ENCODE measurements at places on chromosomes 7 and 10.

DNA sequence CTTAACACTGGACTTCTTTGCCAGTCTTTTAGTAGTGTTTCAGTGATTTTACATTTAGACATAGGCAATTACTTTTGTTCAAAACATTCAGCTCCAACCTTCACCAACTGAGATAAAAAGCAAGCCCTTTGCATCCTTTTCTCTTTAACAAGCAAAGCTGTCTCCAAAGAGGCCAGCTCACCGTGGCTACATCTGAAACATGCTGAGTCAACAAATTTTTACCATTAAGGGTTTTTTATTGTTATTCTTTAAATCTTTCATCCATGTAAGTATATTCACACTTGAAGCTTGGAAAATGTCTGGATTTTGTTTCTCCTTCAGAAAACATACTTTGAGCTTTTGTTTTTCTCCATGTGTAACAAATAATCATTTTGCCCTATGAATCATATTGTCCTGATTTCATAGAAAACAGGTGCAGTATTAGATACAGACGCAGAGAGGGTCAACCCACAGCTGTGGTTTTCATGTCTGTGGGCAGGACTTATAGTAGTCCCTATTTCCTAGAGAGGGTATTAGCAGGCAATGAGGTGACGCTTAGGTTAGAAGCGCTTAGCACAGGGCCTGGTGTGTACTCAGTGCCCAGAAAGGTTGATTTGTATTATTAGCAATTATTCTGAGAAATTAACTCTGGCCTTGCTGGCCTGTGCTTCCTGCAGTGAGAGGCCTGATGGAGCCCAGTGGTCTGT lies 99.5 kb downstream of the MKI67 start:
- no peak for DNase-seq

DNA sequence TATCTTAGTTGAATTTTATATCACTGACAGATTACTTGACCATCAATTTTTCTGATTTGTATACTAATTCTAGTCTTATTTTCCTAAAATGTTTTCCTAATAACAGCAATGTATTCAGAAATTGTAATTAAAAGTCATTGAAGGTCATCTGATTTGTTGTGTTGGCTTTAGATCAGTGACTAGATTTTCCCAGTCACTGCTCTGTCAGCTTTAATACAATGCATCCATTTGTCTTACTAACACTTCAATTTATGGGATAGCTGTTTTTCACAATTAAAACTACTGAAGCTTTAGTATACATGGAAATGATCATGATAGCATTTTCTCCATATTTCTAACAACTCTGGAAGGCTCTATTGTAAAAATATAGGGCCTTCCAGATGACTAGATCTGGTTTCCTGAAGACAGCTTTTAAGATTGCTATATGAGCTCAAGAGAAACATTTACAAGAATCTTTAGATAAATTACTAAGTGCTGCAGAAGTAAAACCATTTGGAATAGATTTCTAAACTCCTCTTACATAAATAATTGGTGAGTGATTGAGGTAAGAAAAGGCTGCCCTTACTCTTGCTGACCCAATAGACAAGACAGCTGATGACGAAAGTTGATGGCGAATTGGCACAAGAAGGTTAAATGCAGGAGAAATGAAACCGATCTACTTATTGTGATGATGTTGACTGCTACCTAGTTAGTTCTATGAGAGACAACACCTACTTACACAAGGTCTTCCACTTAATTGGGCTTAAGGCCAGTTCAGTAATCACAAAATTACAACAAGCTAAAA lies 74.1 kb downstream of the LRRTM3 start:
- no peak for DNase-seq

DNA sequence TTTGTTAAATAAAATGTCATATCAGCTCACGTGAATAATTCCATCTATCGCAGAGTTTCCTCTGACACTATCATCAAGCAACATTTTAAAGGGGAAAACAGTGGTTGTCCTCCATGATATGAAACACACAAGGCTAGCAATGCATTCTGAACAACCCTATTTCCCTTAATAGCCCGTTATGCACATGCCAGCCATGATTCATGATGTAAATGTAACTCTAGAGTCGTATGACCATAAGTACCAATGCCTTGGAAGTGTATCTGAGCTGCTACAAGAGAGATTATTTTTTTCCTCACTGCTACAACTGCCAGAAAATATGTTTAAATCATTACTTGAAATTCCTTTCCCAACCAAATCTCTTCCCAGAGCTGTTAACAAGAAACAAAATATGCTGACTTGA lies 159.4 kb downstream of the GRM8 start:
- DNase-seq: no peak

DNA sequence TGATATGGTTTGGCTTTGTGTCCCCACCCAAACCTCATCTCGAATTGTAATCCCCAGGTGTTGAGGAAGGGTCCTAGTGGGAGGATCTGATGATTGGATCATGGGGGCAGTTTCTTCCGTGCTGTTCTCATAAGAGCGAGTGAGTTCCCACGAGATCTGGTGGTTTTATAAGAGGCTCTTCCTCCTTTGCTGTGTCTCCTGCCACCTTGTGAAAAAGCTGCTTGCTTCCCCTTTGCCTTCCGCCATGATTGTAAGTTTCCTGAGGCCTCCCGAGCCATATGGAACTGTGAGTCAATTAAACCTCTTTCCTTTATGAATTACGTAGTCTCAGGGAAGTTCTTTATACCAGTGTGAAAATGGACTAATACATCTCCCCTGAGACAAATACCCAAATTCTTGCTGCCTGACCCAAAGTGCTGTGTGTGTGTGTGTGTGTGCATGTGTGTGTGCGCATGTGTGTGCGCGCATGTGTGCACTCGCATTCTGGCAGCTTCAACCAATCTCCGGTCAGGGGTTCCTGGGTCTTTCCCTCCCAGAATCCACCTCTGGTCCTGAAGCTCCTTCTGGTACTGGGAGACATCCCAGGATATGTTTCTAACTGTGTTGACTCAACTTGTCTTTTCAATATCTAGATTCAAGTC lies 98.1 kb upstream of the LRRC4 start:
- no peak for DNase-seq

- DNase-seq: no peak
Observed at GRCh38 chr10:93820434-93820833, 62.7 kb downstream of the LGI1 start.

DNA sequence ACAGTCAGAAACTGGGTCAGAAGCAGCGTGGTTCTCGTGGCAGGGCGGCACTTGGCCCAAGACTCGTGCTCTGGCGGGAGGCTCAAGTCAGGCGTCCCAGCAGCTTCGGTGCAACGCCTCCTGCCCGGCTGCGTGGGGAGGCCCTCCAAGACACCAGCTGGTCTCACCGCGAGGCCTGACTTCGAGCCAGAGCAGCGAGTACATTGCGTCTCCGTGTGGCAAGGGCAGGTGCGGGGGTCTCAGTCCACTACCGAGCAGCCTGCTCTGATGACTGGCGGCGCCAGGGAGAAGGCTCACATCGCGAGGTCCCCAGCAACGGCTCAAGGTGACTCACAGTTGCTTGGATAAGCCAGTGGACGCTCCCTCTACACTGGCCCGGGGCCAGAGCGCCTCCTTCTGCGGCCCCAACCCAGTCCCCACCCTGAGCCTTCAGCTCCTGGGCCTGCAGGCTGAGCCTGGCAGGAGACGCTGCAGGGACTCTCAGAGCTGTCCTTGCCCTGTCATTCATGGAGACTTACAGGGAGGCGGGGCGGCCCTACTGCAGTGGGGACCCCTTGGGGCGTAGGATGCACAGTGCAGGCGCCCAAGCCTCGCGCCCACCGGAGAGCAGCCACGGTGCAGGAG lies 41.9 kb upstream of the PRKAR1B start:
- peak; percentile 28 for DNase-seq

GRCh38 chr7:56097700-56098099 lies 4.9 kb upstream of the PHKG1 start:
- peak; percentile 75 for DNase-seq

DNA sequence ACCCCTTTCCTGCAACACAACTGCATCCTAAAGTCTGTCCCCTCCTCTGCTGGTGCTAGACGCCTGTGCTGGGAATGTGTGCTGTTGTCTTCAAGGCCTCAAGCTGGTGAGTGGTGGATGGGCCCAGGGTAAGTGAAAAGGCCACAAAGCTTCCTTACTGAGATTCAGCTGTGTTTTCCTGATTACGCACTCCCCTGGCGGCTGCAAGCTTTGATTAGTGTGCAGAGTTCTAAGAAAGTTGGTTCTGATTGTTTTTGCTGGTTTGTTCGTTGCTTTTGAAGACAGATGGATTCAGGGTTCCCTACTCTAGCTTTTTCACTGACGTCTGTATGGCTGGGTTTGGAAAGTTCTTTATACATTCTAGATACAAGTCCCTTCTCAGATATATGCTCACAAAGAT lies 11.9 kb upstream of the FOXL3 start:
- DNase-seq: no peak
